ENCODE measurements at places on chromosomes 16 and 17. TPM values are rescaled to one million over a fixed set of nuclear protein-coding genes. Genes with fewer than 3 reads are reported as not detected.
A peak's percentile ranks its signal among the peaks of the same experiment; 100 is the strongest.

- peak; percentile 66 for DNase-seq
These were observed at the start of gene SLC43A2 for GRCh38 chr17:1627982-1628855. Gene SLC43A2 (minus strand): TSS chr17:1628834. CDS start chr17:1627874, 960 bp downstream.

GRCh38 chr17:5667871-5668270, 83.6 kb upstream of the NLRP1 start:
- DNase-seq: peak; percentile 10

GRCh38 chr16:56389554-56389953, 35.8 kb downstream of the AMFR start:
- peak; percentile 98 for DNase-seq

GRCh38 chr17:56604691-56605290, 11.3 kb downstream of the NOG start:
- no peak for DNase-seq

DNA sequence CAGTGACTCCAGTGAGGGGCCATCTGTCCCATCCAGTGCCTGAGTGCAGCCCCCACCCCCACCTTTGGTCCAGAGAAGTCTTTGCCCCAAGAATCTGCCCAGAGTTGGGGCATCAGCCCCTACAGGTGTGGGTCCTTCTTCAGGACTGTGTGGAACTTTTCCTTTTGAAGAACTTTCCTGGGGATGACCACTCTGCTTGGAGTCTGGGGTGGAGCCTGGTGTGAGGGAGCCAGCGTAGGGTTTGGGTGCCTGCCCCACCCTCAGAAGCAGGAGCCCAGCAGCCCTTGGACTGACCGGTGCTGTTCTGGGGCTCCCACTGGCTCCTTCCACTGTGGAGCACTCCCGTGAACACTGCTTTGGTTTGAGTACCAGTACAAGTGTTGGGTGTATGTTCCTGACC, 19.3 kb downstream of the MPRIP start:
- DNase-seq: no peak

TP53TG3B gene
- 1.8 TPM for total RNA-seq

HCRT gene
- not detected for total RNA-seq

- no peak for DNase-seq
These were observed 32.4 kb upstream of the POLR3E start for GRCh38 chr16:22264786-22265185.

TBC1D3E gene
- not detected for total RNA-seq

GSDMA gene
- total RNA-seq: not detected

GRCh38 chr17:34178092-34178491, 77.0 kb upstream of the CCL2 start:
- peak; percentile 16 for DNase-seq

- no peak for DNase-seq
These were observed 630.2 kb downstream of the WWOX start for GRCh38 chr16:78729687-78730086.

DNA sequence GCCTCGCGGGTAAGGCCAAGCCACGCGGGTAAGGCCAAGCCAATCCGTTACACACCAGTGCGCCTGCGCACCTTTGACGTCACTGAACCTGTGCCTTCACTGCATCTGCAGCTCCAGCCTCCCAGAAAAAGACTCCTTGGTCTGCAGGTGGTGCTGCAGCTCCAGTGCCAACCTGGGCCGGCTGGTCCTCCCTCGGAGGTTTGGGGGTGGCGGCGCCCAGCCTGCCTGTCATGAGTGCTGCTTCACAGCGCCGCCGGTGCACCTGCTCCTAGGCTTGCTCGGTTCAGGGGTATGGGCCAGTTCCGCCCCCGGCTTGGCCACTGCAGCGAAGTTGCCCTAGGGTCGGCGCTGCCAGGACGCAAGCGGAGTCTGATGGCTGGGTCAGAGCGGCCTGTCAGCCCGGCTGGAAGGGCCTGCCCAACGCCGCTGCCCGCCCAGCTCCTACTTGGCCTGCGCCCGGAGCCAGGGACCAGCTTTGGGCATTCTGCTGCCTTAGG, 146.6 kb downstream of the USP22 start:
- no peak for DNase-seq

SHBG gene
- not detected for total RNA-seq

DNA sequence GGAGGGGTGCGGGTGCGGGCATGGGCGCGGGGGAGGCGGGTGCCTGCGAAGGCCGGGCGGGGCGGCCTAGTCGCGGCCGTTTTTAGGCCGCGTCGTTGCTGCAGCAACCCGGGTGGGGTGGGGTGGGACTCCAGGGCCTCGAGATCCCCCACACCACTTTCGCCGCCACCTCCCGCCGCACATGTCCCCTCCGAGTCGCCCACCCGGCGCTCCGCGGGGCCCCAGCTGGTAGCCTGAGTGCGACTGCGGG, 11.3 kb downstream of the TBX2 start:
- DNase-seq: no peak

DNA sequence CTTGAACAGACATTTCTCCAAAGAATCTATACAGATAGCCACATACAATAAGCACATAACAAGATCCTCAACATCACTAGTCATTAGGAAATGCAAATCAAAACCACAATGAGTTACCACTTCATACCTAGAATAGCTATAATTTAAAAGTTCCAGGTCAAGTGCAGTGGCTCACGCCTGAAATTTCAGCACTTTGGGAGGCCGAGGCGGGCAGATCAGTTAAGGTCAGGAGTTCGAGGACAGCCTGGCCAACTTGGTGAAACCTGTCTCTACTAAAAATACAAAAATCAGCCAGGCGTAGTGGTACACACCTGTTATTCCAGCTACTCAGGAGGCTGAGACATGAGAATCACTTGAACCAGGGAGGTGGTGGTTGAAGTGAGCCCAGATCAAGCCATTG, 19.9 kb downstream of the RANBP10 start:
- DNase-seq: no peak

DNA sequence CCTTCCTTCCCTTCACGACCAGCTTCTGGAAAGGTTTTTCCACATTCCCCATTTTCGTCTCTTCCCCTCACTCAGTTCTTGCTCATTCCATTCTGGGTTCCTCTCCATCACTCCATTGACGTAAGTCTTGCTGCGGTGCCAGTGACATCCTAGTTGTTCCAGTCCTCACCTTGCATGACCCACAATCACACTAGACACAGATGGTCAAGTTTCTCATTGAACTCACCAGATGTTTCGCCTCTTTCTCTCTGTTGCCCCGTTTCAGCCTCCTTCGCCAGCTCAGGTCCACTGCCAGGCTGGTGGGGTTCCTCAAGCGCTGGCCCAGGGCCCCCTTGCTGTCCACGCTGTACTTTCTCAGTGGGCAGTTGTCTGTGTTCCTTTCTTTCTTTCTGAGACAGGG, 43.4 kb downstream of the CCDC42 start:
- DNase-seq: no peak

WFDC1 gene
- 0.37 TPM for total RNA-seq

KCTD19 gene
- not detected for total RNA-seq

NPLOC4 gene
- total RNA-seq: 65.3 TPM
